Activated CD4-positive, alpha-beta memory T cell treated with anti-CD3 and anti-CD28 coated beads, Interleukin-2, amount 10 ng/mL, durations not matched to agents 7 days and 5 days (primary cell): ENCODE measurements at places on chromosomes 16 and 17. TPM values are rescaled to one million over a fixed set of nuclear protein-coding genes. Genes with fewer than 3 reads are reported as not detected.
A peak's percentile ranks its signal among the peaks of the same experiment; 100 is the strongest.

Gene KRTAP16-1
- total RNA-seq = 0.13 TPM

Gene EZH1
- 55.3 TPM for total RNA-seq

Gene LPO
- total RNA-seq = not detected

DNA sequence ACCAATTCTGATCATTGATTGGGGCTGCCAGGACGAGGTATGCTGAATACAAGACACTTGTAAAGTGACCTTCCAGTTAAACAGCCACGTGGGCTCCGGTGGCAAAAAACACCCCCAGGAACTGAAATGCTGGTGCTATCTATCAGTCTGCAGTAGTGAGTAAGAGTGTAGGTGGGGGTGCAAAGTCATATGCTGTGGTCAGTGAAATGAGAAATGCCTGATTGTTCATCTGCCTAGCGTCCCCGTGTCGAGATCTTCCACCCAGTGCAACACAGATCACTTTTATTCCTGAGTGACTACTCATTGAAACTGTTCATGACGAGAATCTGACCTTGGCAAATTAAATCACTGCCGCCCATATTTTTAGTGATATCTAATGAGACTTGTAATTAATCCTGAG, 806.5 kb upstream of the GOT2 start:
- DNase-seq = no peak

- no peak for DNase-seq
Observed at GRCh38 chr16:14486520-14487303, 143.3 kb downstream of the PARN start.

DNA sequence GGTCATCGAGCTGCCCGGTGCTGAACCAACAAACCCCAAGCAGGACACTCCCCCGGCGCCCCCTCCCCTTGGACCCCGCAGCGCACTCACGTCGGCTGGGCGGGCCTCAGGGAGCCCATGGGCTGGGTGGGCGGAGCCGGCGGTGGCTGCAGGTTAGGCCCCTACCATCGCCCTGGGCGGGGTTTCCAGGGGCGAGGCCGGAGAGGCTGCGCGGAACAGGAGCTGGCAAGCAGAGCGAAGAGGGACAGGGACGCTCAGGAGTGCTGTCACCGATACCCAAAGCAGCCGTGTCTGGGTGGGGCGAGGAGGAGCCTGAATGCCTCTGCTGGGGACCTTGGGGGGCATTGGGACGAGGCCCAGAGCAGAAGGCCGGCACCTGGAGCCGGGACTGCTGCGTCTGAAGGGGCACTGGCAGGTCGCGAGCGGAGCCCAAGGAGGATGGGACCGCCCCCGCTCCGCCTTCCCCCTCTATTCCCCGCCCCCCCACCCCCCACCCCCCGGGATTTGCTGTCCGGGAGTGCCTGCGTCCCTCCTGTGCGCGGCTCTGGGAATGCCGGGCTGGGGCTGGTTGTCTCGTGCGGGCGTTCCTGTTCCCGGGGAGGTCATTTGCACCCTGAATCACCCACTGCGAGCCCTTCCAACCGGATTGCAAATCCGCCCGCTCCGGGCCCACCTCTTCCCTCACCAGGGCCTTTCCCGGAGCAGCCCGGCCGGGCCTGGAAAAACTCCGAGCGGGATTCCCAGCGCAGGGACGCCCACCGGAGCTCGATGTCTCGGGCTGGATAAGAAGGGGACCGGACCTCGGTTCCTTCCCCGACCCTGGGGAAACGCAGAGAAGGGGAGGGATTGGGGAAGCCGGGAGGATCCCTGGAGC, 902 bp downstream of the ARHGAP27 start:
- DNase-seq = peak; percentile 88

DNA sequence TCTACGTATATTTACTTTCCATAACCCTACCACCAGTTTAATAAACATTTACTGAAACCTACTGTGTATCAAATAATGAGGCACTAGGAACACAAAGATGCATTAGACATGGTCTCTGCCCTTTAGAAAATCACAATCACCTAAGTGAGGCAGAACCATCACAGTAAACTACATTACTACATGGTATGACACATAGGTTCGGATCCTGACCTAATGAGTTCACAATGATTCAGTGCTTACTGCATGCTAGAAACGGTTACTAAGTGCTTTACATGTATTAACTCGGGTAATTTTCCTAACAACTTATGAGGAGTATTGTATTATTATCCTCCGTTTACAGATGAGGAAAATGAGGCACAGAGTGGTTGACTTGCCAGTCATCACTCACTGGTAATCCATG, 5.2 kb upstream of the SYNRG start:
- DNase-seq = no peak
